ENCODE measurements at places on chromosomes 6 and 20. TPM values are rescaled to one million over a fixed set of nuclear protein-coding genes. Genes with fewer than 3 reads are reported as not detected.

- no peaks in the 10 kb centered on the region for H3K36me3 ChIP-seq
- H3K27me3 ChIP-seq, result no peaks in the 10 kb centered on the region
- DNase-seq, result no peak
Measured at GRCh38 chr6:3418496-3419060, 38.3 kb downstream of the SLC22A23 start.

DNA sequence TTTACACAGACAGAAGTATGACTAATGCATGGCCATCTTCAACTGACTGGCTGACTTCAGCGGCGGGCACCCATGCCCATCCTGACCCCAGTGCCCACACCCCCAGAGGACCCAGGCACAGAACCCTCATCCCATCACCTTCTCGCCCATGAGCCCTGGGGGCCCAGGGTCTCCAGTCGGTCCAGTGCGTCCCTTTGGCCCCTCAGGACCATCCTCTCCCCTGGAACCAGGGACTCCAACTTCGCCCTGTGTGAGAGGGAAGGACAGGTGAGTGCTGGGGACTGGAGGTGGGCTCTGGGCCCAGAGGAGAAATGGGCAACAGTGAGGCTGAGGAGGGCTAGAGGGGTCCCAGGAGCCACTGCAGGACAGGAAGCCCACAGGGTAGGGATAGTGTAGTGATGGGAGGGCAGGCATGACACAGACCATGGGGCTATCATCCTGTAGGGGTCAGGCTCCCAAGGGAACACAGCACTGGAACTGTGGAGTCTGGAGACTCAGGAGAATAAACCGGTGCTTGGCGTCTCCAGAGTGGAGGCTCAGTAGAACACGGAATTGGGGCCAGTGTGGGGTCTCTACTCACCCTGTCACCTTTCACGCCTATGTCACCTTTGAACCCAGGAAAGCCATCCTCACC lies 16.7 kb downstream of the COL11A2 start:
- DNase-seq, result no peak
- H3K4me1 ChIP-seq, result no peaks in the 10 kb centered on the region
- no peaks in the 10 kb centered on the region for H3K27me3 ChIP-seq
- H3K27ac ChIP-seq, result no peak overlapping the region

DNA sequence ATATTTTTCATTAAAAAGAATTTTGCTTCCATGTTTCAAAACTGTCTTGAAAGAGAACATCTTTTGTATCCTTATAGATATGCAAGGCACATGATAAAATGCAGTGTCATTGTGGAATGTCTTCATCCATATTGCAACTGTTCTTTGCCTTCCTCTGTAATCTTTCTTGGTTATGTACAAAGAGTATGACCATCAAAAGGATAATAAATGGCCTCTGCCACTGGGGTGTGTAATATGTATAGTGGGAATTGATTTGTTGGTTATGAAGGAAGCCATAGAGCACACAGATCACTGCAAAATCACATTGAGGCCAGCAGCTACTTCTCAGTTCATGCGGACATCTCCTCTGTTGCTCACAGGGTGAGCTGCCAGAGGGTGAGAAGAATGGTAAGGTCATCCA lies 703.5 kb downstream of the TFAP2A start:
- H3K4me3 ChIP-seq, result no peak overlapping the region
- H3K4me1 ChIP-seq, result no peaks in the 10 kb centered on the region
- H3K27ac ChIP-seq, result no peak overlapping the region
- no peaks in the 10 kb centered on the region for H3K36me3 ChIP-seq
- no peaks in the 10 kb centered on the region for H3K27me3 ChIP-seq
- no peak for DNase-seq

DNA sequence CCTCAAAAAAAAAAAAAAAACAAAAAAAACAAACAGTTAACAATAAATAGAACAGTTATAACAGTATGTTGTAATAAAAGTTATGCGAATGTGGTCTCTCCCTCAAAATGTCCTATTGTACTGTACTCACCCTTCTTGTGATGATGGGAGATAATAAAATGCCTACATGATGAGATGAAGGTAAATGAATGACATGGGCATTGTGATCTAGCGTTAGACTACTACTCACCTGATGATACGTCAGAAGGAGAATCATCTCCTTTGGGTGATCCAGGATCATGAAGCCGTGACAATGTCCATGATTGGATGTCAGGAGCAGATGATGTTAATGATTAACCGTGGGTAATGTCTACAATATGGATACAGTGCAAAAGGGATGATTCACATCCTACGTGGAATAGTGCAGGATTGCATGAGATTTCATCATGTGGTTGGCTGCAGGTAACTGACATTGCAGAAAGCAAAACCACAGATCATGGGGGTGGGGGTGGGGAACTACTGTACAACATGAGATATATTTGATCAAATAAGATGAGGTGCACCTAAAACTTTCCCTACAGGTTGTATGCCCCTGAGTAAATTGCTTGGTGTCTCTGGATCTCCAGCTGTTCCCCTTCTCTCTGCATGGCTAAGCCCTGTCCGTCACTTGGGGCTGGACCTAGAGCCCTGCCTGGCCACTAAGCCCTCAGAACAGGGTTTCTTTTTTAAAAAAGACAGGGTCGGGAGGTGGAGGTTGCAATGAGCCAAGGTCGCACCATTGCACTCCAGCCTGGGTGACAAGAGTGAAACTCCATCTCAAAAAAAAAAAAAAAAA lies 6.2 kb upstream of the RBCK1 start:
- H3K36me3 ChIP-seq, result peaks cover 5% of the 10 kb centered on the region
- no peaks in the 10 kb centered on the region for H3K27me3 ChIP-seq
- no peak overlapping the region for H3K27ac ChIP-seq

DNA sequence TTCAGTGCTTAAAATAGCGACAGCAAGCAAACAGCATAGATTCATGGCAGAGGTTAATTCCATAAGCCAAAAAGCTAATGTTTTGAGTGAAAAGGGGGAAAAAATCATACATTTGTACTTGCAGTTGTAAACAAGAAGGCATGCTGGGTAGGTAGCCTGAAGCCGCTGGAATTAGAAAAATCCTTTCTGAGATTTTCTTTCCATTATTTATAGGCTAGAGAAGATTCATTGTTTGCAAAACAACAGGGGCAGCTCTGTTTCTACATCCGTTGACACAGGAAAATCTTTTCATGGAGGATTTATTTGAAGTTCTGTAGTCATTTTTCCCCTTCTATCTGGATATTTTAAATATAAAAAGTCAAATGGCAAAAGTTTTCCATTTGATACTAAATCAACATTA lies 843.9 kb downstream of the QKI start:
- no peaks in the 10 kb centered on the region for H3K4me1 ChIP-seq
- H3K27ac ChIP-seq, result no peak overlapping the region
- H3K27me3 ChIP-seq, result no peaks in the 10 kb centered on the region
- no peak for DNase-seq

Gene TINAG
- total RNA-seq, result not detected

Gene APOBEC2
- total RNA-seq, result not detected

All from natural killer cell (primary cell).